ENCODE measurements at places on chromosomes 7 and 10.

- DNase-seq: no peak
Observed at GRCh38 chr7:156604311-156604710, 36.3 kb upstream of the RNF32 start.

GRCh38 chr10:107032700-107033401 is 131.7 kb downstream of the SORCS1 start:
- DNase-seq: no peak

DNA sequence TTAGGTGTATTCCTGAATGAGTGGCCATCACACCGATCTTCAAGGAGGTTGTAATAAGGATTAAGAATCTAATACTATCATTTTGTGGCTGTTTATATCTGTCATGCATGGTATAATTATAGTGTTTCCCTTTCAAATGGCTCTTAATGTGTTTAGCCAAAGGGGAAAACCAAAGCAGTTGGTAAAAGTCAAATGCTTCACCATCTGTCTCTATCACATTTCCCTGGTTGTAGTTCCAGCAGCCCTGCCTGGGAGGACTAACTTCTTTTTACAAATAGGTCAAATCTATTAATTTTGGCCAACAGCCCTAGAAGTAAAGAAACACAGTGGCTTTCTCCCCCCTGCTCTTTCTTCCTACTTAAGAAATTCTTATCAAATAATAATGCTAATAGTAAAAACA is 56.7 kb downstream of the ZNF365 start:
- DNase-seq: no peak

DNA sequence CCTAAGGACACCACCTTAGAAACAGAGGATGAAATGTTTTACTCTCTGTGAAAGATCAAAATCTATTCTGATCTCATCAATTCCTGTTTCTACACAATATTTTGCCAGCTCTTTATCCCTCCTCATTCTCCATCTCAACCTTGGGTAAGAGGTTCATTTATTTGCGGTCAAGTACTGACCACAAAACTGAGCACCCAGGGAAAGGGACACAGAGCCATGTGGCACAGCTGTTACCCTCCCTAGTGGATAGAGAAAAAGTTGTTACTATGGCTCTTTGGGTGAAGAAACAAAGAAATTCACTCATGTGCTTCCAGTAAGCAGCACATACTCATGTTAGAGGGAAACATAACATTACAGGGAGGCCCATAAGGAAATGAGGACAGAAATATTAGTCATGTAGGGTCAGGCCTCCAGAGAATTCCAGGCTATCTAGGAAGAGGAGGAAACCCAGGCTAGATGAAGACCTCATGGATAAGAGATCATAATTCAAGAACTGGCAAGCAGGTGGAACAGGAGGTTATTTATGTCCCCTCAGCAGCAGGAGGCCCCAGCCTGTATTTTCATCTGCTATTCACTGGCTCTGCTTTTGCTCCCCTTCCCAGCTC is 114.5 kb downstream of the ATE1 start:
- no peak for DNase-seq

GRCh38 chr10:45353186-45353585 is 20.8 kb upstream of the ALOX5 start:
- no peak for DNase-seq

DNA sequence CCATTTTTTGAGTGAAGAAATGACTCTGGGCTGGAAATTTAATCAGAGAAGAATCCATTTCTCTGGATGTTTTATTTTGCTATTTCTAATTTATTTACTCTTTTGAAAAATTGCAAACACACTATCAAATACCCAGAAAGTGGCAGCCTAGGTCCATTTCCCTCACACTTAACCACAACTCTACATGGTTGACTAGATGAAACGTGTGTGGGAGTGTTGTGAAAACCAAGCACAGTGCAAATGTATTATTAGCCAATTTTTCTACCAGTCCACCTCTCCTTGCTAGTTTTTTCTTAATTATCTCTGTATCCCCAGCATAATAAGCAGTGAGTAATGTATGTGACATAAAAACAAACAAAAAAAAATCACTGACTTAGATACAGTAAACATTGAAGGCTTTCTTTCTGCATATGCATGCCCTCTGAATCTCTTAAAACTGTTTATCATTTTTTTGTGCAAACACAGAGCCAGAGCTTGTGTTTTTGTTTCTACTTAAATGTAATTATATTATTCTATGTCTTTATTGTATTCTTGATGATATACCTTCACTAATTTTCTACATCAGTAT is 30.9 kb downstream of the SCIN start:
- DNase-seq: no peak

- no peak for DNase-seq
Observed at GRCh38 chr10:4868357-4868657, 42.3 kb downstream of the AKR1E2 start.

DNA sequence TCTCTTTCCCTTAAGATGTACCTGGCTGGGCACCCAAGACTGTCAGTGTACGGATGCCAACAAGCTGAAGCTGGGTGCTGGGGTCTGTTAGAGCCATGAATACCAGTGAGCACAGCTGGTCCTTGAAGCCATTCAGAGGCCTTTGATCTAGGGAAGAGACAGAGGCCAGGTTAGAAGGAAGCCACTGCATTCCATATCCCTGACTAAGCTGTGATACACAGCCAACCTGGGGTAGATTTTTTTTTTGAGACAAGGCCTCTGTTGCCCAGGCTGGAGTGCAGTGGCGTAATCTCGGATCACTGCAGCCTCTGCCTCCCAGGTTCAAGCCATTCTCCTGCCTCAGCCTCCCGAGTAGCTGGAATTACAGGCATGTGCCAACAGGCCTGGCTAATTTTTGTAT is 20.8 kb downstream of the ZDHHC16 start:
- no peak for DNase-seq
